ENCODE measurements at places on chromosomes 7 and 10.
A peak's percentile ranks its signal among the peaks of the same experiment; 100 is the strongest.

- peak overlapping the region; percentile 48 for H3K27ac ChIP-seq
- H3K4me1 ChIP-seq, result peaks cover 41% of the 10 kb centered on the region
- H3K36me3 ChIP-seq, result no peaks in the 10 kb centered on the region
- peak; percentile 93 for DNase-seq
These were observed 582.4 kb downstream of the SUGCT start for GRCh38 chr7:40717242-40717641.

DNA sequence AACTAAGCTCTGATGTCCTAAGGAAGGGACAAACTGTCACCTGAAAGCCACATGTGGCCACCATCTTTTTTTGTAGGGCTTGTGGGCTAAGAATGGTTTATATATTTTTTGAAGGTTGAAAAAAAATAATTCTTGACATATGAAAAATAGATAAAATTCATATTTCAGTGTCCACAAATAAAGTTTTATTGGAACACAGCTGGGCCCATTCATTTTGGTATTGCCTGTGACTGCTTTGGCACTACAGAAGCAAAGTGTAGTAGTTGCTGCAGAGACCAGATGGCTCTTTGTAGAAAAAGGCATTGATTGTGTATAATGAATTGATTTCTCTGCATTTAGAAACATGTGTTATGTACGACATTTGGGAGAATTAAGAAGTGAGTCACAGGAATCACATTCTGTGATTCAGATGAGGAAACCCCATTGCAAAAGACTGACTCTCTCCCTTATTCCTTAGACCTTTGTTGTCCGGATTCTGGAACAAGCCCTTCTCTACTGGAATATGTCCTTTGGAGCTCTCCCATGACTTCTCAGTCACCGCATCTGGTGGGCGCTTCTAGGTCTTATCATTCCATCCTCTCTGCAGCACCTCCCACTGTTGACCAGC, 438.7 kb downstream of the LRMDA start:
- no peaks in the 10 kb centered on the region for H3K36me3 ChIP-seq
- no peak for DNase-seq
- H3K4me1 ChIP-seq, result no peaks in the 10 kb centered on the region
- H3K27me3 ChIP-seq, result no peaks in the 10 kb centered on the region
- no peak overlapping the region for H3K27ac ChIP-seq

DNA sequence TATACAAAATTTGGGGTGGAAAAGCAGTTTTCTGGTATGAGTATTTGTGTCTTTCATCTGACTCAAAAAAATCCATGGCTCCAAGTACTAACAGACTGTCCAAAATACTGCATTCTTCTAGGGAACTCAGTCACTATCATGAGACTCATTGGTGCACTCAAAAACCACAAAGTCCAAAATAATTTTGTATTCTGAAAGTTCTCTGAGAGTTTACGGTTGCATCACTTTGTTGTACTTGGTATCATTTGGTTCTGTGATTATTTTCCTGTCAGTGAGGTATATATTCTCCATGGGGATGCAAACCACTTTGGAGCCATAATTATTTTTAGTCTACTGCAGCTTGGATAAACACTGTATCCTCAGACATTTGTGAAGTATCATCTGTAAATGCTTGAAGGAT, 28.0 kb upstream of the CABCOCO1 start:
- no peak overlapping the region for H3K4me3 ChIP-seq
- DNase-seq, result no peak
- H3K4me1 ChIP-seq, result peaks cover 5% of the 10 kb centered on the region
- no peak overlapping the region for H3K27ac ChIP-seq

GRCh38 chr7:7146837-7147236, 35.5 kb upstream of the C1GALT1 start:
- no peaks in the 10 kb centered on the region for H3K4me1 ChIP-seq
- no peak for DNase-seq
- no peak overlapping the region for H3K27ac ChIP-seq
- no peaks in the 10 kb centered on the region for H3K36me3 ChIP-seq
- no peak overlapping the region for H3K4me3 ChIP-seq
- H3K27me3 ChIP-seq, result no peaks in the 10 kb centered on the region

- no peak overlapping the region for H3K4me3 ChIP-seq
- no peak for DNase-seq
- H3K27ac ChIP-seq, result no peak overlapping the region
- no peaks in the 10 kb centered on the region for H3K4me1 ChIP-seq
- no peaks in the 10 kb centered on the region for H3K36me3 ChIP-seq
These were observed 30.7 kb downstream of the TLL2 start for GRCh38 chr10:96482815-96483588.

DNA sequence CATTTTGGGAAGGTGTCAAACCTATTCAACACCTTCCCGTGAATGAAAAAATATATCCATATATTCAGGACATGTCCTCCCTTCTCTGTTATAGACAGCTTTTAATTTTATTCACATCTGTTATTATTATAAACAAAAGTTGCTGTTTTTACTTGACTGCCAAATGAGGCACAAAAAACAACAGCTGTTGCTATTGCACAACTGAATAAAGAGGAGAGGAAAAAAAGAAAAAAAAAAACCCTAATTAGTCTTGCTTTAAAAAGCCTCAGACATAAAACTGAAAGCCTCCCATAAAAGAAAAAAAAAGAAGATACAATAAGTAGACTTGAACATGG, 153.4 kb downstream of the BMPER start:
- H3K27ac ChIP-seq, result no peak overlapping the region
- H3K4me1 ChIP-seq, result no peaks in the 10 kb centered on the region
- H3K36me3 ChIP-seq, result peaks cover 8% of the 10 kb centered on the region
- no peak overlapping the region for H3K4me3 ChIP-seq
- H3K27me3 ChIP-seq, result no peaks in the 10 kb centered on the region
- DNase-seq, result no peak

GRCh38 chr7:99019523-99020412, 124.1 kb downstream of the SMURF1 start:
- peaks cover 24% of the 10 kb centered on the region for H3K36me3 ChIP-seq
- no peak overlapping the region for H3K4me3 ChIP-seq
- no peak overlapping the region for H3K27ac ChIP-seq
- no peaks in the 10 kb centered on the region for H3K27me3 ChIP-seq

- no peak for DNase-seq
- no peaks in the 10 kb centered on the region for H3K27me3 ChIP-seq
- no peak overlapping the region for H3K4me3 ChIP-seq
- H3K36me3 ChIP-seq, result no peaks in the 10 kb centered on the region
These were observed 139.4 kb downstream of the DNAJB6 start for GRCh38 chr7:157476201-157476600.

DNA sequence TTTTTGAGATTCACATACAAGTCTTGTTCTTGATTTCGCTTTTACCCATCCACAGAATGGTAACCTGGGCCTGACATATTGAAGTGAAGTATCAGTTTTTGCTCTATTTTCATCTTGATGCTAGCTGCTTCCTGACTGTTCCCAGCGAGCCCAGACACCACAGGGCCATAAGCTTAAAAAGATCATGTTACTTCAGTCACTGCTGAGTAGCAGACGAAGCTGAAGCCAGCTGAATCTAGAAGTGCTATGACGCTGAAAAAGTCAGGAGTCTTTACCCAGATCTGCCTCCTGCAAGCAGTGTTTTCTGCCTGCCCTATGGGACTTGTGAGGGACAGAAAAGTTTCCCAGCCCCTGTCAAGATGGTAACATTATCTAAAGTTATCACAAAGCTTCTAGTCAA, 2.7 kb upstream of the PRXL2A start:
- peaks cover 24% of the 10 kb centered on the region for H3K27me3 ChIP-seq
- peaks cover 16% of the 10 kb centered on the region for H3K4me1 ChIP-seq
- H3K36me3 ChIP-seq, result no peaks in the 10 kb centered on the region
- H3K27ac ChIP-seq, result no peak overlapping the region
- no peak for DNase-seq

DNA sequence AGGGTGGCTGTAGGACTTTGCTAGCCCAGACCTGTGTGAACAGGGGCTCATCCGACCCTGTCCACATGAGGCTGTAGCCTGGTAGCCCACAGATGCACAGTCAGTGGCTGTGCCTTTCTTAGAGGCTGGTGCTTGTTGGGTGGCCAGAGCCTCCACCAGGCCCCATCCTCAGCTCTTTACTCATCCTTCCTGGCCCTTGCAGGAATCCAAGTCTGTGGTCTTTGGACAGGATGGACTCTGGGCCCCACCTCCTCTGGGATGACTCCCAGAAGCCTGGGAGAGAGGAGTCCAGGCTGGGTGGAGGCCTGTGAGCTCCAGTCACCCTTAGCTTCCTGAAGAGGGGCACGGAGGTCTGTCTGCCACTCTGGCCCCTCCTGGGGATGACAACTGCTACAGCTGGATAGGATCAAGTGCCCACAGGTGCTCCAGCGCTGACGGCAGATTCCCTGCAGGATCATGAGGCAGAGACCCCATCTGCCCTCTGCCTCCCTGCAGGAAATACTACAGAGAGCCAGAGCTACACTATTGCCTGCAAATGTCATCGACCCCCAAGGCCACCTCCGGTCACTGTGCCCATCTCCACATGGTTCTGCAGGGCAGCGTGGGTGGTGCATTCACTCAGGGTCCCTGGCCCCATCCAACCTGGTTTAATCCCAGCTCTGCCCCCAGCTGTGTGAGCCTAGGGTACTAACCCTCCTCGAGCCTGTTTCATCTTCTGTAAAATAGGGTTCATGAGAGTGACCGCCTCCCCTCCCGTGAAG, 114.5 kb downstream of the PTPN20 start:
- peak; percentile 79 for DNase-seq
- H3K4me3 ChIP-seq, result no peak overlapping the region
- no peaks in the 10 kb centered on the region for H3K4me1 ChIP-seq
- H3K36me3 ChIP-seq, result no peaks in the 10 kb centered on the region
- H3K27me3 ChIP-seq, result no peaks in the 10 kb centered on the region
- no peak overlapping the region for H3K27ac ChIP-seq

DNA sequence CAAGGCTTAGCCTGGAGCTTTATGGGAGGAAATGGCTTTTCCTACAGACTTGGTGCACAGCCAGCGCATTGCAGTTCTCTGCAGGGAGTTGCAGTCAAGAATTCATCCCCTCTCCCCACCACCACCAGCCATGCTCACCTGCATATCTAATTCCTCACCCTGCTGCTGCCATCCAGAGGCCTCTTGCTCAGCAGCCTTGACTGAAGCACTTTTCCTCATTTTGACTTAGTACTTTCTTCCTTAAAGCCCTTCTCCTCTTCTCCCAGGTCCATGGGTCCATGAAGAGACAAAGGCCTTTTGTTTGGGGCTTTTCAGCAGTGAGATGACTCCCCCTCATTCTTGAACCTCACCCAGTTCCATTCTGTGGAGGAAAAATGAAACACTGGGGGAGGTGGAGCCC, 39.7 kb upstream of the GPR141 start:
- H3K27ac ChIP-seq, result no peak overlapping the region
- no peaks in the 10 kb centered on the region for H3K36me3 ChIP-seq
- no peak overlapping the region for H3K4me3 ChIP-seq

Measured in tibial artery (tissue), 4 donors.